Type B pancreatic cell (in vitro differentiated cells): ENCODE measurements at places on chromosomes 2 and 18. TPM values are rescaled to one million over a fixed set of nuclear protein-coding genes. Genes with fewer than 3 reads are reported as not detected.

- no peak for DNase-seq
Observed at GRCh38 chr2:213227458-213227857, 56.8 kb upstream of the SPAG16 start.

DNA sequence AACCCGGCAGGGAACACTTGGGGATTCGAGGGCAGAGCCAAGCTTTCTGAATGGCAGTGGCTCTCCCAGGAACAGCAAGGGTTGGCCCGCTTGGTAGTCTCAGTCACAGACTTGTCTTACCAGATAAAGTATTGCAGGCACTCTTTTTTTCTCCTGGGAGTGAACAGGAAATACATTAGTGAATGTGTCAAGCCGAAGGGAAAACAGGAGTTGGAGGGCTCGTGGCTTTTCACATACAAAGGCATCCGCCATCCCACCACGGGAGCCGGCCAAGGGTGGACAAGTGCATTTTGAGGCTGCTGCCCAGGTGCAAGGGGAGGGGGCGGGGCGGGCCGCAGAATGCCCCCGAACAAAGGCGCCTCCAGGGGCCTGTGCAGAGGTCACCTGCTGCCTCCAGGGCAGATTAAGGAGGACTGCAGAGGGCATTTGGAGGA lies 163.3 kb upstream of the SIX3 start:
- DNase-seq = no peak

- no peak for DNase-seq
Observed at GRCh38 chr18:58412844-58413666, 215.8 kb downstream of the ALPK2 start.

- DNase-seq = no peak
Observed at GRCh38 chr2:54059504-54059903, 55.9 kb upstream of the ACYP2 start.

- no peak for DNase-seq
Observed at GRCh38 chr2:12501469-12502158, 215.1 kb upstream of the TRIB2 start.

MTCL1 gene
- total RNA-seq = 48.7 and 50.3 TPM in 2 replicates

IL36RN gene
- 12.0 and 17.7 TPM in 2 replicates for total RNA-seq

- no peak for DNase-seq
Observed at GRCh38 chr2:149029307-149029965, 9.1 kb upstream of the LYPD6B start.

CHRNA1 gene
- total RNA-seq = 0.19 and 1.1 TPM in 2 replicates

GRCh38 chr2:19488009-19488691 lies 129.7 kb upstream of the OSR1 start:
- DNase-seq = no peak

DNA sequence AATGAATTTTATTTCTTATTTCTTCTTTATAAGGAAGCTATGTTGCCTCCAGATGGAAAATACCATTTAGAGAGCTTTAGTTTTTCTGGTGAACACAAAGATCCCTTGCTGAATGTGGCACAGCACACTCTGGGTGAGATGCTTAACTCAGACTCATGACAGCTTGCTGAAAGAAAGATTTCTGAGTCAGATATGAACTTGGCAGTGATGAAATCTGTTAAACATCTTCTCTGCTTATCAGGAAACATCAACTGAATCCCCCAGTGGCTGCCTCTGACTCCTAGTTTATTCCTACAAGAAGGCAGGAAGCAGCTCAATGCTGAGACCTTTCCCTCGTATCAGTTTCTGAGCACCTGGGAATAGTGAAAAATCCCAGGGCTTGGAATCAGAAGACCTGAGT lies 162.8 kb downstream of the OSR1 start:
- no peak for DNase-seq

TTC32 gene
- total RNA-seq = 14.0 and 19.0 TPM in 2 replicates

ARHGEF4 gene
- total RNA-seq = 15.7 and 31.4 TPM in 2 replicates

CENPA gene
- 9.0 and 24.7 TPM in 2 replicates for total RNA-seq

DNA sequence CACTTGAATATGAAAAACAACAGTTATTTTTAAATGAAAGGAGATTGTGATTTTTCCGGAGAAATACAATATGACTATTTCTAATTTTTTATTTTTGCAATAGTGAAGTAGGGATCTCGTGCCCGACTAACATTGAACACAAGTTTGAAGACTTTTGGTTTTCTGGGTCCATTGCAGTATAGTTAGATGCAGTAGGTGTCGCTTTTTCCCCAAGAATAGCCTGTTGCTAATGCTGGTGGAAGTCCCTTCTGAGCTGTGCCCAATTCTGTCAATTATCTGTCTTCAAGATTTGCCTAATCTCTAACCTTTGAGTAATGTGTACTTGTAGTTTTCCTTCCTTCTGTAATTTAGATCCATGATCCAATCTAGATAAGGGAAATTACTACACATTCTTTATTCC lies 36.5 kb downstream of the SEMA4F start:
- no peak for DNase-seq

DNA sequence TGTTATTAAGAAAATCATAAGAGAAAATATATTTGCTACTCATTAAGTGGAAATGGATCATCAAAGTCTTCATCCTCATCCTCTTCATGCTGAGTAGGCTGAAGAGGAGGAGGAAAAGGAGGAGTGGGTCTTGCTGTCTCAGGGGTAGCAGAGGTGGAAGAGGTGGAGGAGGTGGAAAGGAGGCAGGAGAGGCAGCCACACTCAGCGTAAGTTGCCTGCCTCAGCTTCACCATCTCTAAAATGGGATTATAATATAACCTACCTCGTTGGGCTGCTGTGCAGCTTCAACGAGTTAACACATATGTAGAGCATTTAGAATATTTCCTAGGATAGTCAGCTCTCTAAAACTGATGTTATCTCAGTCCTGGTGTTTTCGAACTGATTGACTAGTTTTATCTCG lies 4.3 kb upstream of the MYO1B start:
- no peak for DNase-seq

GRCh38 chr2:167697194-167697593 lies 550.2 kb downstream of the STK39 start:
- no peak for DNase-seq

GRCh38 chr2:54704688-54705605 lies 18.5 kb upstream of the EML6 start:
- no peak for DNase-seq

DNA sequence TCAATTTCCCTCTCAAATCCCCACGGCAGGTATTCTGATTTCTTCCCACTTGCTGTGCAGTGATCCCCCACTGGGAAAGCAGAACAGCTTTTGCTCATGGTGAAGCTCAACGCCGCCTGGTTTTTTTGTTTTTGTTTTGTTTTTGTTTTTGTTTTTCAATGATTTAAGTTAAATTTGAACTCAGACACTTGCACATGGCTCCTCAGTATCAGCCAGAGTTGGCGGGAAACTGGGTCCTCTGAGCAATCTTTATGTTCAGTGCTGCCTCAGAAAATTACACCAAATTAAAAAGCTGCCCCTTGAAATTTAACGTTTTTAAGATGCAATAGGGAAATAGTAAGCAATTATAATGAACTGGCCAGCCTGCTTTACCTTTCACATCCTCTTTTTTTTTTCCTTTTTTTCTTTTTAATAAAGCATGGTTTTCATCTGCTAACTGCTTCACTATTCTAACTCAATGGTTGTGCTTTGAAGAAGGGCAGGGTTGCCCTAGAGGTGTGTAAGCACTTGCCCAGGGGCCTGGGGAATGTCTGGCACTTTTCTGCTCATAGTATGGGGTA lies 277.0 kb upstream of the HNRNPA3 start:
- DNase-seq = no peak

DNA sequence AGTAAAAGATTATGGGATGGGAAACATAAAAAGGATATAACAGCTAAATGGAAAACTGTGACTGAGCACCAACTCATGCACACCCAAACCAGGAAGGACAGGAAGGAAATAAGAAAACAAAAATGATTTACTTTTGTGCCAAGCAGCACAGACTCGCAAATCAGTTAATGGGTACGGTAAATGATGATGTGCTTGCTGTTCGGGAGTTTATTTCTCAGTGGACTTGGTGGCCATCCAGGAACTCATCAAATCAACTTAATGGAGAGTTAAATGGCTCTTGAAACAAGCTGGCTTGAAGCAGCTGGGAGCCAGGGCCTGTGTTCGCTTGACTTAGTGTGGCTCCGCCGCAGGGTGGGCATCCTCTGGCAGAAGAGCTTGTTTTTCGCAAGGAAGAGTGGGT lies 36.2 kb downstream of the MTCL1 start:
- no peak for DNase-seq

GRCh38 chr2:178477443-178478129 lies 814 bp downstream of the FKBP7 start:
- no peak for DNase-seq

CXCR4 gene
- 5.2 and 34.8 TPM in 2 replicates for total RNA-seq
